ENCODE measurements at places on chromosomes 4 and X.

- DNase-seq = no peak
Measured at GRCh38 chr4:6852582-6852981, 57.0 kb upstream of the TBC1D14 start.

DNA sequence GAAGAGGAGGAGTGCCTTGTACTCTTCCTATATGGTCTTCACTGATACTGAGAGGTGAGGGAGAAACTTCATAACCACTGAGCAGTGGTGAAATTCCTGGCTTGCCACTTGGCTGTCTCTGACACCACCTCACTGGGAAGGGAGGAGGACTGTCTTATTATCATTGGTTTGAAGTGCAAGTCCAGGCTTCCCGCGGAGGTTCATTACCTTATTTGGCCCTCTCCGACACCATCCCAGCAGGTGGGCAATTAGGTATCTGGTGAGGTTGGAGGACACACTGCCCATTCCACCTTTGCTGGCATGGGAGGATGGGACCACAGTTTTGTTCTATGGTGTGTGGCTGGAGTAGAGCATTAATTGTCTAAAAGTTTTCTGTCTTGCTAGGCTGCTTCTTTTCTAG is 206.1 kb downstream of the LHFPL1 start:
- DNase-seq = no peak

- DNase-seq = no peak
Measured at GRCh38 chr4:26093551-26093950, 179.5 kb downstream of the SMIM20 start.

DNA sequence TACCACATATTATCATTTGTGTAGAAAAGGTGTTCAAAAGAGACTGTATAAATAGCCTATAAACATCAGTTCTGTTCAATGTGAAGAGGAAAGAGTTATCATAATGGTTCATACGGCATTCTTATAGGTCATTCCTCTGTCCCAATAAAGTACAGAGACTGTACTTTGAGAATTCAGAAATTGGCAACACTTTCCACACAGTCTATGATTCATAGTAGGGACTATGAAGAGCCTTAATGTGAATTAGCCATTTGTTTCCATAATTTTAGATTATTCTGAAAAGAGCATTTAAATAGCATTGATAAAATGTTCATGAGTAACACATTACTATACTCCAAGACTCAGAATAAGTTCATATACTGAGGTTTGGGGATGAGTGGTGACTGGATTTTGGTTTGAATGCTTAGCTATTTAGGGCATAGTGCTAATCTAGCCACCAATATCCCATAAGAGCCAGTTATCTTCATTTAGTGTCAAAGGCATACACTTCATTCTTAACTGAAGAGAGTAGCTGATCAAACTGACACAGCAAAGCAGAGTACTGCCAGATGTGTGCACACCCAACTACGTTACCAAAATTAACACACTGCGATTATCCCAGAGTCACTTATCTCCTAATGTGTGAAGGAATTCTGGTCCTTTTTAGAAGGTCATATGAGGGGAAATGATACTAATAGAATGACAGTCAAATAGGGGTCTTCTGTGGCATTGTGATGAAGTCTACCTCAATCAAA is 10.2 kb downstream of the ANK2 start:
- DNase-seq = no peak

- DNase-seq = no peak
Measured at GRCh38 chr4:67909905-67910584, 26.2 kb upstream of the TMPRSS11D start.

Data from foreskin melanocyte (primary cell).